ENCODE measurements at places on chromosomes 2 and 18.

DNA sequence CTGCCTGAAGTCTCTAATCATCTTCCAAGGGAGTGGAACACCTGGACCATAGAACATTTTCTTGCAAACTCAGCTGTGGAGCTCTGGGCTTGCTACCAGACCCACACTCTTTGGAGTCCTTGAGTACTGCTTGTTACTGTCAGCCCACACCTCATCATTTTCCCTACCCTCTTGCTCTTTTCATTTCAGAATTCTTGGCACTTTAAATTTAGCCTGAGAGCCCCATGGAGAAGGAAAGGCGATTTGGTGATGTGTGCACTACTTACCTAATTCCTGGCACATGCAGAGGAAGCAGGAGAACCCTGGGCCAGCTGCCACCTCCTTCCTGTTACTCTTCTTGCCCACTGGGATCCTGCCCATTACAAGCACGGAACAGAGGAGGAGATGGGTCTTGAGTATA is 31.7 kb downstream of the TMEM178A start:
- no peak for DNase-seq

GRCh38 chr18:45243340-45244110 is 371.8 kb upstream of the SLC14A2 start:
- no peak for DNase-seq

- no peak for DNase-seq
Observed at GRCh38 chr2:207087046-207087902, 78.5 kb downstream of the KLF7 start.

GRCh38 chr18:59387687-59388565 is 28.9 kb upstream of the LMAN1 start:
- no peak for DNase-seq

- no peak for DNase-seq
Observed at GRCh38 chr18:10343778-10344177, 110.7 kb upstream of the APCDD1 start.

DNA sequence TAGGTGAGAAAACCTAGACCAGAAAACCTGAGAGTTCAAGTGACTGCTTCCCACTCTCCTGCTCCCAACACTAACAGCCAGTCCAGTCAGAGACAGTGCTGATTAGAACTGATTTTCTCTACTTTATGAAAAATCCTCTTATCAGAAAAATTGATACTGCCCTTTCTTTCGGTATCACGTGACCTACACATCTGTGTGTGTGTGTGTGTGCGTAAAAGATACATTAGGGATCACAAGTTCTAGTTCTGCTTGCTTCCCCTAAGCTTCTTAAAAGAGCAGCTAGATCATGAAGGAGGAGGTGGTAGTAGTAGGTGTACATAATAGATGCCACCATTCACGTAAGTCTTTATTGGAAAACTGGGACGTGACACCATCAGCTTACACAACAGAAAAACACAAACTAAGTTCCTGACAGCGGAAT is 1.5 kb downstream of the ARL5A start:
- DNase-seq = no peak

GRCh38 chr2:85433511-85434089 is 15.1 kb downstream of the SH2D6 start:
- DNase-seq = no peak

GRCh38 chr2:30691091-30691947 is 115.9 kb downstream of the CAPN13 start:
- no peak for DNase-seq

GRCh38 chr2:136384531-136385303 is 266.8 kb upstream of the CXCR4 start:
- DNase-seq = peak; percentile 30

DNA sequence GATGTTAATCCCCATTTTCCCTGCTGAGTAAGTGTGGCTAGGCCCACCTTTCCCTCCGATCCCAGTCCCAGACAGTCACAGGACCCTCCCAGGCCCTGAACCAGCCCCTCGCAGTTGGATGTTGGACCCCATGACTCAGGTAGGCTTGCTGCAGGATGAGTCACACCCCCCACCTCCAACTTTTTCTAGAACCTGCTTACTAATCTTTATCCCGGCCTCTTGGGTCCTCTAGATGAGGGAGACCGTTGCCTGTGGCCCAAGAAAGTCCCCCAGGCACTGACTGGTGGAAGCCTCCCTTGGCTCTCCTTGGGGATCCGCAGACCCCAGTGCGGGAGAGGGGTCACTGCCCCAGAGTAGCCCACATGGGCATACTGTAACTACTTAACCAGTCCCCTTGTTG is 98.5 kb downstream of the SMAD7 start:
- no peak for DNase-seq

GRCh38 chr2:71743995-71744675 is 290.8 kb downstream of the DYSF start:
- no peak for DNase-seq

DNA sequence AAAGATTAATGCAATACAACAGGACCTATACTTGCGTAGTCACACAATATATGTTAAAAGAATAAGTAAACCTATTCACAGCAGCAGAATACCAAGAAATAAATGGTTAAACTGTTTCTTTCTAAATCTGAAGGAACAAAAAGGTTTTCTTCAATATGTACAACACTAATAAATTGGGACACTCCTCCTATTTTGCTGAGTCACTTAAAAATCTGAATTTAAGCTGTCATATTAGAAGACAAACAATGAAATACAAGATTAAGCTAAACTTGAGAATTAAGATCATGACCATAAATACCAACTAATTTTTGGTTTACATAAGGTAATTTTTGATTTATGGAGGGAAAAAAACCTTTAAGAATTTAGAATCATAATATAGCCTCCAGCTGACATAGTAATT is 92.8 kb downstream of the ARHGEF33 start:
- no peak for DNase-seq

DNA sequence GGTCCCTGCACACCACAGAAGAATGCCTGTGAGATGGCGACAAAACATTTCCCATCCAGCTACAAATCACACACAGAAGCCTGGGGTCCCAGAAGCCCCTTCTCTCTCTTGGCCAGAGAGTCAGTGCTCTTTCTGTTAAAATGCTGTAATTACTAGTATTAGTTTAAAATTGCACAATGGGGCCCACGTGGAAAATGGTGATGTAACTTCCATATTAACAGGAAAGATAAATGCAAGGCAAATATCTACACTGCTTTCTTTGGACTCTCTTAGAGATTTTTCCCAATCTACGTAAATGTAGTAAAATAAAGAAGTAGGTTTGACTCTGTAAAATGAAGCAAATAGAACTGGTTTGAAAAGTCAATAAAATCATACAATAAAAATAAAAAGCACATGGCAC is 113.9 kb upstream of the TFCP2L1 start:
- no peak for DNase-seq

- no peak for DNase-seq
Observed at GRCh38 chr18:57856557-57857280, 53.6 kb upstream of the ATP8B1 start.

DNA sequence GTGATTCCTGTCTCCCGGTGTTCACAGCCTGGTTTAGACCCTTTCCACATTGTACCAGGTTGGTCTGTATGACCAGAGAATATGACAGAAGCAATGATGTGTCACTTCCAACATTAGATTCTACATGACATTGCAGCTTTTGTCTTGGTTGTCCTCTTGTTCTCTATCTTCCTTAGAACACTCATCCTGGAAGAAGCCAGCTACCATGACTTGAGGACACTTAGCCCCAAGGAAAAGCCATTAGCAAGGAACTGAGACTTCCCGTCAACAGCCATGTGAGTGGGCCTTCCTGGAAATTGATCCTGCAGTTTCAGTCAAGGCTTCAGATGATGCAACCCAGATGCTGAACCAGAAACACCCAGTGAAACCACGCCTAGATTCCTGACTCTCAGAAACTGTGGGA is 143.3 kb downstream of the MREG start:
- no peak for DNase-seq

DNA sequence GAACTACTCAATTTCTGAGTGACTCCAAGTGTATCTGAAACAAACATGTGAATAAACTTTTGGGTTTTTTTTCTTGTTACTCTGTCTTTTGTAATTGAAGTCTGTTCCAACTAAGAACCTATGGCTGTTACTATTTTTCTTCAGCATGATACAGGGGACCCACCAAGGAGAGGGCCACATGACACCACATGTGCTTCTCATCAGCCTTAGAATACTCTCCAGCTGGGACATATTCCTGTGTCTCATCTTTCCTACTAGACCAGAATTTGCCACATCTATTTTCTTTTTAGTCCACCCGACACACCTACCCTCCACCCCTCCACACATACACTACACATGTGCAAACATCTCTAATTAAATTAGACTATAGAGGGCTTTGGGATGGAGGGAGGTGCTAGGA is 191.7 kb upstream of the NDUFV2 start:
- no peak for DNase-seq

- no peak for DNase-seq
Observed at GRCh38 chr2:40138314-40138713, 313.6 kb downstream of the SLC8A1 start.

GRCh38 chr2:226890286-226890685 is 54.4 kb downstream of the RHBDD1 start:
- DNase-seq = no peak

GRCh38 chr2:11862049-11862448 is 115.6 kb downstream of the LPIN1 start:
- DNase-seq = no peak

- DNase-seq = no peak
Observed at GRCh38 chr2:111165084-111165483, 44.4 kb downstream of the BCL2L11 start.

DNA sequence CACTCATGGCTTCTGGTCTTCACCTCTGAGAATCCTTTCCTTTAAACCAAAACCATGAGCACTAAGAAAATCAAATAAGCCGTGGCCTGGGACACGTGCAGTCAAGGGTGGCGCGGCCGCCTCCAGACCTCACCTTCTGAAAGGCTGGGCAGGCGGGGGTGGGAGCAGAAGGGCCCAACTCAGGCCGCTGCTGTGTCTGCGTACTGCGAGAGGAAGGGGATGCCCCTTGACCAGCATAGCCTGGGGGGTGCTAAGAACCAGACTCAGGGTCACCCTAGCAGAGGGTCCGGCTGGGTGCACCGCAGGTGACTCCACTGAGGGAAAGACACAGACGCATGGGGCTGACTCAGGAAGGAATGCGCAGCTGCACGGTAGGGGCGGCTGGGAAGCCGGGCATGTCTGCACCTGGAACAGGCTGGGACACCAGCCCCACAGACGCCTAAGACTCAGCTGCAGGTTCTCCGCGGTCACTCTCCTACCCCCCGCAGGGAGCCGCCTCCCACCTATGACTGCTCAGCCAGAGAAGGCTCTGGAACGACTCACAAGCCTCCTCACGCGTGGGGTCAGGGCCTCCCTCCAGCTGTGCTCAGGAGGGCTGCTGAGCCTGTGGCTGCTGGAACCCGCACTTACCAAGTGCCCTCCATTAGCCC is 432.4 kb upstream of the MYT1L start:
- DNase-seq = no peak

DNA sequence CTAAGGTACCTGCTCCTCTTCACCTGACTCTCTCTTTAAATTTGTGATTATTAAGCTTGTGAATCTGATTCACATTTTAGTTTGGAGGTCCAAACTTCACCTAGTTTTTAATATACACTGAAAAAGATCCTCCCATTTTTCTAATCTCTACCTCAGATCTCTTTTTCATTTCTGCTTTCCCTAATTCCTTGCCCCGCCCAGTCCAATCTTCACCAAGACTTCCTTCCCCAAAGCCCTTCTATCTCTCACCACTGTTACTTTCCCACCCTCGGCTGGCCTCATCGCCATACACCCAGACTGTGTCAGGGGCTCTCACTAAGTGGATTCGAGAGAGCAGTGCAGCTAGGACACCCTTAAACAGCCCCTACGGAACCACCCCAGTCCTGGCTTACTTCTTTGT is 40.0 kb downstream of the LBH start:
- no peak for DNase-seq

GRCh38 chr18:3758531-3758930 is 308.6 kb downstream of the TGIF1 start:
- DNase-seq = no peak

DNA sequence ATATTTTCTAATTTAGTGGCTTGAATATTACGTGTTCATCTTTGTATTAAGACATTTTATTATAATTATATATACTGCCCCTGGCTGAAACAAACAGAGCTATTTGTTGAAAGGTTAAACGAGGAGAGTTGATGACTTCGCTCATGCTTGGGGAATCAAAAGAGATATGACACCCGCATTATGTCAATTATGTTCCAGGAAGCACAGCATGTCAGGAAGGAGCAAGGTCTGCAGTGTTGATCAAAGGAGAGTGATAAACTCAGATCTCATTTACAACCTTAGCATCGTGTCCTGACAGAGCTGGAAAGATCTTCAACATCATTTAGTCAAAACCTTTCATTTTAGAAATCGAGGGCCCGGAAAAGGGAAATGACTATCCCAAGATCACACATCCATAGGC is 510.1 kb downstream of the TDRD15 start:
- no peak for DNase-seq

DNA sequence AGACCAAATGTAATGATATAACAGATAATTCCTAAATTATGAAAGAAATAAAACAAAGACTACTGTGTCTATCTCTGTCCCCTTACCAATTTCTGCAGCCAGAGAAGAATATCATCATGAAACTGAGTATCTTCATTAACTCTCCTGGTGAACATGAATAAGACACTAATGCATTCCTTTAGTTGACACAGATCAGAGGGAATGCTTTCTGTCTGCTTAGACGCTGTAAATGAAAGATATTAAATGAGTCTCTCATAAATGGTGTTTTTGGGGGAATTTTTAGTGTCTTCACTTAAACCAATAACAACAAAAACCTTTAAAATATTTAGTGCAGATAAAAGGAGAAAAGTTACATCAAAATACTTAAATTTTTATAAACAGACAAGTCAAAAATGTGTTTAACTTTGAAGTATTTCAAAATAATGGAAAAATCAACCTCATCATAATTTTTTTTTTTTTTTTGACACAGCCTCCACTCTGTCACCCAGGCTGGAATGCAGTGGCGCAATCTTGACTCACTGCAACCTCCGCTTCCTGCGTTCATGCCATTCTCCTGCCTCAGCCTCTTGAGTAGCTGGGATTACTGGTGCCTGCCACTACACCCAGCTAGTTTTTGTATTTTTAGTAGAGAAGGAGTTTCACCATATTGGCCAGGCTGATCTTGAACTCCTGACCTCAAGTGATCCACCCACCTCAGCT is 16.0 kb downstream of the EPG5 start:
- no peak for DNase-seq

DNA sequence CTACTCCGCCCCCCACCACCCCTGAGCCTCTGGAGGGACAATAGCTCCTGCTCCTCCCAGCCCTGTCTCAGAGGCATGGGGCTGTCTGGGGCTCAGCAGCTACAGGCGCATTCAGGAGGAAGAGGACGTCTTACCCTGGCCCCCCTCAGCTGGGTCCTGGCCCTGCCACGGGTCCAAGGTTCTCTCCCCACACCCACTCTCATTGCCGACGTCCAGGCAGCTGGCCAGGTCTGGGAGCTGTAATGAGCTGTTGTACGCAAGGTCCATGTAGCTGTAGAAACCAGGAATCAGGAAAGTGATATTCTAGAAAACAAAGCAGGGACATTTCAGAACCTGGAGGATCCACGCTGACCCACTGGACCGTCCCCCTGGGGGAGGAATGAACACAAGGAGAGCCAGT is 13.5 kb downstream of the PASK start:
- no peak for DNase-seq

- no peak for DNase-seq
Observed at GRCh38 chr2:138713069-138713496, 67.1 kb downstream of the NXPH2 start.

- DNase-seq = no peak
Observed at GRCh38 chr2:46485002-46485401, 5.6 kb downstream of the TMEM247 start.

GRCh38 chr2:239300871-239301735 is 99.7 kb downstream of the HDAC4 start:
- DNase-seq = no peak

GRCh38 chr2:189372688-189373257 is 68.5 kb upstream of the WDR75 start:
- no peak for DNase-seq

- no peak for DNase-seq
Observed at GRCh38 chr18:36350839-36351469, 53.4 kb downstream of the FHOD3 start.
